ENCODE measurements at places on chromosomes 5 and 9.

DNA sequence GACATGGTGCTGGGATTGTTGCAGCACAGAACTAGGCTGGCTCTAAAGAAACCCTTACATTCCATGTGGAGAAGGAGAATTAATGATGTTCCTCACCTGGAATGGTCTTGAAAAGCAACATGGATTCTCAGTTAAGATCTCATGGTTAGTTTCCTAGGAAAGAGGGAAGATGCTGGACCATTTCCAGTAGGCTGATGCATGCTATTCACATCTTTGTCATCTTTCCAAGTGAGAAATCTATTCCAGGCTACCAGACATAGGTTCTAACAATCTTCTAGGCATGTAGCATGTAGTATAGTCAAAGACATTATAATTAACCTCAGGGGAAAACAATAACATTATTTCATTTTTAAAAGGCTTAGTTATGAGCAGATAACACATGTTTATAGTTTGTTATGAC is 44.3 kb downstream of the TMEM252 start:
- no peak for DNase-seq

- DNase-seq: no peak
Observed at GRCh38 chr9:104810421-104811339, 46.8 kb downstream of the NIPSNAP3B start.

DNA sequence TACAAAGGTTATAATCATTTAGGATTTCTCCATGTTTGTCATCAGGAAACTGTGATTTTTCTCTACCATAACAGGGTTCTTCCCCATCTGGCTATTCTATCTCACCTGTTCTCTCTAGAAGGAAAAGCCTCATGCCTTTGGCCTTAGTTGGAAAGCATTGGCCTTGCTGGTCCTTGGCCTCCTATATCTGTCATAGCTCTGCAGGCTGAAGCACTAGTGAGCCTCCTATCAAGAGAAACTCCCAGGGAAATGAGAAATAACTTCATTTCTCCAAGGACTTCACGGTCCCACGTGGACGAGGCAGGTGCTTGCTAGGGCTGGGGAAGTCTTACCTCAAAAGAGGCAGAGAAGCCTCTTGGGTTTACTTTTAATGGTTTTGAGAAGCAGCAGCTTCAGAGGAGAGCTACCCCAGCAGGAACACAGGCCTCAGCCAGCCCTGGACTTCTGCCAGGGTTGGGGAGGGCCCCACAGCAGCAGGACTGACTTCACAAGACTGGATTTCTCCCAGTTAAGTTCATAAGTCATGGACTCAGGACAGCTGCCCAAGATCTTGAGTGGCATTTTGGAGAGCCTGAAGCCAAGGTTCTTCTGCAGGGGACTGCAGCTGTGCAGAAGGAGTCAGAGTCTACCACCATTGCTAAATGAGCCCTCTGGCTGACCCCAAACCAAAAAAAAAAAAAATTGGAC is 15.8 kb upstream of the PSAT1 start:
- no peak for DNase-seq

DNA sequence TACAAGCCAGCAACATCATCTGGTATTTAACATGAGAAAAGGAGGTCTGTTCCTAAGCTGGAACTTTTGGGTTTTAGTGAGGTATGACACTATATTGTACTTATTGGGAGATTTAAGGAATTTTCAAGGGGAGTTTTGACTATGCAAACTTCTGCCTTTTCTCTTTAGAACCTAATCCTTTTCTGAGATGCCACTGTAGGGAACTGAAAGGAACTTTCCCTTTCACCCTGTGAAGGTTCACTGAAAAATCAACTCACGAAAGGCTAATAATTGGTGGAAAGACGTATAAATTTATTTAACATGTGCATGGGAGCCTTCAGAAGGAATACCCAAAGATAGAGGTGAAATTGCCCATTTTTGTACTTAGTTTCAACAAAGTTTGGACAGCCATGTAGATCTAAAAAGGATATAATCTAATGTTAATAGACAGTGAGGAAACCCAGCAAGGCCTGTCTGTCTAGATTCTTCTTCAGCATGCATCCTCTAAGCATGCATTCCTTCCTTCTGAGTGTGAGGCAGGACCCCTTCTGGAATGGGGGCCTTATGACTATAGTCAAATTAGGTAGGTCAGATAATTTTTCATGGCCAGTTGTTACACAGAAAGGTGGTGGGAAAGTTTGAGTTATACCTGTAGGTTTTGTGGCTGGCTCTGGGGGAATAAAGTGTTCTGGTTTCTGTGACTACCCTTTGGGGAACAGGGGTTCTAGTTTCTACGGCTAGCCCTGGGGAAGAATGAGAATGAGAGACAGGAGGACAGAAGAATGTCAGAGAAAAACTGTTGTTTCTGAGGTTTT is 200.3 kb downstream of the C9orf152 start:
- no peak for DNase-seq

GRCh38 chr9:136488247-136489214 is 5.7 kb upstream of the SEC16A start:
- peak; percentile 72 for DNase-seq

- no peak for DNase-seq
Observed at GRCh38 chr5:24904981-24905517, 260.3 kb upstream of the CDH10 start.

DNA sequence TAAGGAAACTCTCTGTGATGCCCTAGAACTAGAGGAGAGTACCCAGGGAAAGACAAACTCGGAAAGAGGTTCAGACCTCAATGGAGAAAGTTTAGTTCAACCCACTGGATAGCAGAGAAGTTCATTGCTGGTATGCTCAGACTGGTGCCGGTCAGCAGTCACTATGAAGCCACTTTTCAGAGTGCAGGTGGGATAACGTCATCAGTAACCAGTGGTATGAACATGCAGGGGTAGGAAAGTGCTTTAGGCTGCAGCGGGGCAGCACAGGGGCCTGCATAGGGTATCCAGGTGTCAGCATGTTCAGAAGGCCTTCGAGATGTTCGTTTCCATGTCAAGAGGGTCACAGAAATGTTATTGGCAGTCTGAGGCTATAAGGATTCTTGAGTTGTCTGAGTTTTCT is 20.8 kb upstream of the ANKRD55 start:
- no peak for DNase-seq

DNA sequence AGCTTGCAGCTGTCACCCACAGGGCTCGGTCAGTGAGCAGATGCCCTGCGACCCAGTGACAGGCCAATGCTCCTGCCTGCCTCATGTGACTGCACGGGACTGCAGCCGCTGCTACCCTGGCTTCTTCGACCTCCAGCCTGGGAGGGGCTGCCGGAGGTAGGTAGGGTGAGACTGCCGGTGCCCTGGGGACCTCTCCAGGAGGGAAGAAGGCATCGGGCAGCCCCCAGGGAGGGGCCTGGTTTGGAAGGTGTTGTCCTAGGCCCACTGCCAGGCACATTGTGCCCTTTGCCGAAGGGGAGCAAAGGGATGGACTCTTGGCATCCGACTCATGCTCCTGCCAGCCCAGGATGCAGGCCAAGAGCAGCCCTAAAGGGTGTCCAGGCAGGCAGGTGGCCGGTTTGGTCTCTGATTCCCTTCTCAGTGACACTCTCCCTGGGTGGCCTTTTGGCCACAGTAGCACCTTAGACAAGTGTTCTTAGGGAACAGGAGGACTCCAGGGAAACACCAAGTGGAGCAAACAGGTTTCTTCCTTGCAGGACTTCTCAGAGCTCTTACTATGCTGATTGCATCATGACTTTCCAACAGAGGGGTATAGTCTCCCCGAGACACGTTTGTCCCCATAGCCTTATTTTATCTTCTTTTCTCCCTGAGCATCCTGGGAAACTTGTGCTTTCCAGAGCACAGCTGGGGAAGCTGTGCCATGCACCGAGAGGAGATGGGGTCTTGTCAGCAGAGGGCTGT is 28.1 kb upstream of the AIF1L start:
- no peak for DNase-seq

DNA sequence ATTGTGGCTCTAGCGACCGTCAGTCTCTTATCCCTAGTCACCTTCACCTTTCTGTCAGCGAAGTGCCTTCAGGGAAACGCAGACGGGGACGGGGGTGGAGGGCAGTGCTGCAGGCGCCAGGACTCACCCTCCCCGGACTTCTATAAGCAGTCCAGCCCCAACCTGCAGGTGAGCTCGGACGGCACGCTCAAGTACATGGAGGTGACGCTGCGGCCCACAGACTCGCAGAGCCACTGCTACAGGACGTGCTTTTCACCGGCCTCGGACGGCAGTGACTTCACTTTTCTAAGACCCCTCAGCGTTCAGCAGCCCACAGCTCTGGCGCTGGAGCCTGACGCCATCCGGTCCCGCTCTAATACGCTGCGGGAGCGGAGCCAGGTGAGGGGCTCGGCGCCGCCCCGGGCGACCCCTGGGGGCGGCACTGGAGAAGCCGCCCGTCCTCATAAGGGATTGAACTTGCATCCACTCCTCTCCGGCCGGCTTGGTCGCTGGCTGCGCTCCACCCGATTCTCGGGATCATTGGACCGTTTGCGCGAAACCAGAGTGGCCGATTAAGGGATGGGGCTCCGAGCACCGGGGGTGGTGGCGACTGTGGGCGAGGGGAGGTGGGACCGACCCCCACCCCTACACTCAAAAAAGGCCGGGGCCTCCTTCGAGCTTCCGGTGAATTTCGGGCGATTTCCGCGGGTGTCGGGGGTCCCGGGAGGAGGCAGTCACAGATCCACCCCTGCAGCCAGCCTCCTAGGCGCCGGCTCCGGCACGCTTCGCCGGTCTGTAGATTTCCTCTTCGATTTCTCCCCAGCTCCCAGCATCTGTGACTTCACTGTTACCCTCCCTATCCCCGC is 2.7 kb downstream of the PCDHGC5 start:
- no peak for DNase-seq

DNA sequence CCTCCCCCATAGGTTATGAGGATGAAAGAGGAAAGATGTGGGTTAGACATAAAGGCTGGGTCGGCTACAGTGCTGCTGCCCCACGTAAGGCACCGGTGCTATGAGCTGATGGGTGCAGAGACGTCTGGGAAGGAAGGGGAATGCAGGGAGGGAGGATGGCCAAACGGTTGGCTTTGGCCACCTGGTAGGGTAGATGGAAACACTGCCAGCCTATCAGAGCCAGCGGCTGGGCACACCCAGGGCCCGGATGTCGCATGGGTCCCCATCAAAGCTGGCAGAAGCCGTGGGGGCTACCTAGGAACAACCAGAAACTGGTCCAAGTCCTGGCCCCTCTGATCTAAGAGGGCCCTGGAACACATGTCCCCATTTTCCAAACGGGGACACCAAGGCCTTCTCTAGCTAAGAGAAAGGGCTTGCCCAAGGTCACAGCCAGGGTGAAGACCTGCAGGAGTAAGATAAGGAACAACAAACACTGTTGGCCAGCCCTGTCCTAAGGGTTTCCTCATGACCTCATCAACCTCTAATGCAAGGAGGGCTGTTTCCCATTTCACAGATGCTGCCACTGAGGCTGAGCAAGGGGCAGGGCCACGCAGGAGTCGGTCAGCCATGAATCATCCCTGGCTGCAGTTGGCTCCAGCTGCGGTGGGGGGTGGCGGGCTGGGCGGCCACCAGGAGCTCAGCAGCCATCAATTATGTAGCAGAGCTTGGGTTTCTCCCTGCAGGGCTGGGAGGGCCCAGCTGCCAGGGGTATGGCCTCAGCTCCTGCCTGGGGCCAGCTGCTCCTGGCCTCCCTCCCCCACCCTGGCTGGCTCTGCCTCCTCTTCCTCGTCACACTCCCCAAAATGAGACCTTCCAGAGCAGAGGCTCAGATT is 4.9 kb downstream of the SH3GLB2 start:
- no peak for DNase-seq

DNA sequence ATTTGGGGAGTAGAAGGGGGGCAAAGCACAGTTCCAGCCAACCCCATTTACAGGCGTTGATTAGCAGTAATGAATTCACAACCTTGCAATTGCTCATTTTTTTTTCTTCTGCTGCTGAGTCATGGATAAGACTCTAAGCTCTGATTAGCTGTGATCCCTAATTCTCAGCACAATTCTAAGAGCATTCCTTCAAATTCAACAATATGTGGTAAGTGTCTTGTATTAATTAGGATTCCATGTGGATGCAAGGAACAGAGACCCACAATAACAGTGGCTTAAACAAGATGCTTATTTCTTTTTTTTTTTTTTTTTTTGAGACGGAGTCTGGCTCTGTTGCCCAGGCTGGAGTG is 133.4 kb downstream of the PALM2AKAP2 start:
- DNase-seq: no peak

GRCh38 chr5:176538989-176539384 is 1.8 kb upstream of the RNF44 start:
- DNase-seq: no peak

DNA sequence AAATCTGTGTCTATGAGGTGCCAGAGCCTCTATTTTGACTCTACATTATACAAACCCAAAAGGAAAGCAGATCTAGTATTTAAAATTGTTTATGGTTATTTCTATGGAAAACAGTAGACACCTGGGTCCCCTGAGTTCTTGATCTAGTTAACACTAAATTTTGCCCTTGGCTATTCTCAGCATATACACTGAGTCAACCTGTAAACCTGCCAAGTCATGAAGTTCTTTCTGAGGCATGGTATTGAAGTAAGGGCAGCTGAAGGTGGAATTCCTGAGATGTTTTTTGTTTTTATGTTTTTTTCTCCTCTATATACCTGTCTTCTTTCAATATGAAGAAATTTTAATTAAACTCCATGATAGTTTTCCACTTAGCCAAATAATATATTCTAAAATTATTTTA is 120.2 kb downstream of the PDE4D start:
- DNase-seq: no peak

GRCh38 chr9:118577121-118577520 is 792.1 kb downstream of the BRINP1 start:
- no peak for DNase-seq

GRCh38 chr5:163407034-163407655 is 30.2 kb upstream of the CCNG1 start:
- no peak for DNase-seq

DNA sequence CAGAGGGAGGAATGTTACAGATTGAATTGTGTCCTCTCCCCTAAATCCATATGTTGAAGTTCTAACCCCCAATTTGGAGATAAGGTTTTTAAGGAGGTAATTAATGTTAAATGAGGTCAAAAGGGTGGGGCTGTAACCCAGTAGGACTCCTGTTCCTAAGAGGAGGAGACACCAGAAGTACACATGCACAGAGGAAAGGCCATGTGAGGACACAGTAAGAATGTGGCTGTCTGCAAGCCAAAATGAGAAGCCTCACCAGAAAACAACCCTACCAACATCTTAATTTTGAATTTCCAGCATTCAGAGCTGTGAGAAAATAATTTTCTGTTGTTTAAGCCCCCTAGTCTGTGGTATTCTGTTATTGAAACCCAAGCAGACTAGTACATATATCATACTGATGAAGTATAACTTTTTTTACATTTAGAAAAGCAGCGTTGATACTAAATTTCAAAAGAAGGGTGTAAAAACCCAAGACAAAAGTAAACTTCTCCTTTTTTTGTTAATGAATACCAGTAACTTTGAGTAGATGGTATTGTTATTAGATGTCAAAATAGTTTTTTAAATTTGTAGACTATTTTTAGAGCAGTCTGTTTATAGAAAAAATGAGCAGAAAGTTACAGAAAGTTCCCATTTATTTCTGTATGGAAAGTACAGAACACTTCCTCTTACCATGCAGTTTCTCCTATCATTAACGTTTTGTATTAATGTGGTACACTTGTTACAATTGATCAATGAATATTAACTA is 25.1 kb downstream of the RNF180 start:
- DNase-seq: no peak

- DNase-seq: peak; percentile 17
Observed at GRCh38 chr9:87973730-87974292, 522 bp downstream of the CDK20 start.

Measured in naive thymus-derived CD4-positive, alpha-beta T cell (primary cell).